ENCODE measurements at places on chromosomes 7 and 10.

DNA sequence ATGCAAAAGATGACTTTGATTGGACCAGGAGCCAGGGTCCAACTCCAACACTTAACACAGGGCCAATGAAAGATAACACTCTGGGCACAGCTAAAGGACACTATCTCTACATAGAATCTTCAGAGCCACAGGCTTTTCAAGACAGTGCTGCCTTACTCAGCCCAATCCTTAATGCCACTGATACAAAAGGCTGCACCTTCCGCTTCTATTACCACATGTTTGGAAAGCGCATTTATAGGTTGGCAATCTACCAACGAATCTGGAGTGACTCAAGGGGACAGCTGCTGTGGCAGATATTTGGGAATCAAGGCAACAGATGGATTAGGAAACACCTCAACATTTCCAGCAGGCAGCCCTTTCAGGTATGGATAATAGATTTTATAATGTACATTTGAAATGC lies 160.7 kb downstream of the MALRD1 start:
- no peak for DNase-seq

DNA sequence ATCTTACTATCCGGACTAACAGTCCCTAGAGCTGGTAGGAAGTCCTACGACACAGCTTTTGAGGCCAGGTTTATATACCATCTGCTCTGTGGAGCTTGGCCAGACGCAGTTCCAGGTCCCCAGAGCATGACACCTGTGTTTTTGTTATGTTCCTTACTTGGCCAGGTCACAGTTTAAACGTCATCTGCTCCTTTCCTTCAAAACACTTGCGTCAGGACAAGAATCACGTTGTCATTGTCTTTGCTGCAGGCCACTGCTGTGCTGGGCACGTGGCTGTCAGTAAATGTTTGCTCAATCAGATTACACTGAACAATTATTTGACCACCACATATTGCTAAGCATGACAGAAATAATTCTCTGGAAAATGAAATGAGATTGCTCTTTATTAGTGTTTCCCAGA lies 23.9 kb downstream of the SLC18A2 start:
- no peak for DNase-seq

DNA sequence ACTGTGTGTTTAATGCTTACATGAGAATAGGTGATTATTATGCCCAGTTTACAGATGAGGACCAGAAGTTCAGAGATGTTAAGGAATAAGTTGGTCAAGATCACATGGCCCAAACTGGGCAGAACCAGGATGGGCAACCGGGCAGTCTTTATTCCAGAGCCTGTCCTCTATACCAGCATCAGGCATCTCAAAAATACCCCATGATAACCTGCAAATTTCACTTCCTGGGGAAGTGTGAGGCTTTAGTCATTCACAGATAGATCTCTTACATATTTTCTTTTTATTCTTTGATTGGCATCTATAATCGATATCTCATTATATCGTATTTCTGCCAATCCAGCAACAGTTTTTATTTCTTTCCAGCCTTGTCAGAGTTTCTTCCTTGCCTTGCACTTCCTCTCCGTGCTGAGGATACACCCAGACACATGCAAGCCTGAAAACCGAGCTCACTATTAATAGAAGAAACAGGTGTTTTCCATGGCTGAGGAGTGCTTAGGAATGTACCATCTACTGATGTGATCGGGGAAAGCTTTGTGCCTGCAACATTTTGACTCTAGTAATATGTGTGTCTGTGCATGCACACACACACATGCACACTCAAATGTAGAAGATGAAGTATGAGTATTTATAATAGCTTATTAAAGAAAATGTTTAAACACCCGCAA lies 82.4 kb downstream of the CREM start:
- DNase-seq, result no peak

GRCh38 chr10:97690133-97690532 lies 3.1 kb upstream of the AVPI1 start:
- DNase-seq, result no peak

DNA sequence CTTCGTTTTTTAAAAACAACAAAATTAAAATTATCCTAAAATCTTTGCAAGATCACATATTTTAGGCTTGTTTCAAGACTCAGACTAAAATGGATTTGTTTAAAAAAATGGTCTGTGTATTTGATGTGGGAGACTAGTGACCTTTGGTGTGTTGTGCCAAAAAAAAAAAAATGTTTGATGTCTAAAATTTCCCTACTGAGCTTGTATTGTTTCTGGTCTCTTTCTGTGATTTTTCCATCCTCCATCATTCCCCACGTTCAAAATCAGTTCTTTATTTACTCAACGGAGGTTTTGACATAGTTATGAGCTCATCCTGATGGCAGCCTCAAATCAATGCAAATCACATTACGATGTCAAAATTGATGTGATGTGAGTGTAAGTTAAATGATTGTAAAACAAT lies 326.2 kb downstream of the RNLS start:
- DNase-seq, result no peak

GRCh38 chr7:44587843-44588711 lies 6.0 kb upstream of the TMED4 start:
- DNase-seq, result peak; percentile 72

DNA sequence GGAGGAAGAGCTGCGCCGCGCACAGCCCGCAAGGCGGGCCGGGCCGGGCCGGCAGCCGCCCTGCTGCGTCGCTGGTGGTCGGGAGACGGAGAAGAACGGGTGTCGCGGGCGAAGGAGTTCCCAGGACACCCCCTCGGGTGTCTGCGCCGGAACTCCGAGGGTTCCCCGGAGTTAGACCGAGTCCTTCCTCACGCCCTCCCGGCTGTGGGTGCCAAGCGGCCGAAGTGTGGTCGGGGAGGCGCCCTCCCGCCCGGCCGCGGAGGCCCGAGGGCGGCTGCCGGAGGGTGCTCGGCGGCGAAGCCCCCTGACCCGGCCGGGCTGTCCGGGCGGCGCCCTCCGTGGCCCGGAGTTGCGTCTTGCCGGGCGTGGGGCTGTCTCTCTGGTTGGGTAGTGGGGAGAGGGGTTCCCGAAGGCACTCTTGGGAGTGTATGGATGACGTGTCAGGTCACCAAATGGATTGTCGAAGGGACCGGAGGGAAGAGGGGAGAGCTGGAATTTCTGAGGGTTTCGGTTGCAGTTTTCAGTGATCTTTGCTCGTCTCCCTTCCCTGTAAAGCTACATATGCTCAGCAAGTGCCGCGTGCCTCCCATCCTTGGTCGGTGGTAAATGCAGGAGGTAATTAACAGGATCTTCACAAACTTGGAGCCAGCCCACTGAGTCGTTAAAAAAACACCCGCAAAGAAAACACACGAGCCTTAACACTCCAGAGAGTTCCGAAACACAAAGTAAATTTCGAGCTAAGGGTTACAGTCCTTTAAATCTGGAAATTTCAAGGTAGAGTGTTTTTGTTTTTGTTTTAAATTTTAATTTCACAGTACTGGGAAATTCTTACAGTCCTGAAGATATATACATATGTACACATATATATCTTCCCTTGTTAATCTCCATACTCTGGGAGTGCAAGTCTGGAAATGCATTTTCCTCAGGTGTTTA lies 871 bp downstream of the ST7 start:
- DNase-seq, result no peak

DNA sequence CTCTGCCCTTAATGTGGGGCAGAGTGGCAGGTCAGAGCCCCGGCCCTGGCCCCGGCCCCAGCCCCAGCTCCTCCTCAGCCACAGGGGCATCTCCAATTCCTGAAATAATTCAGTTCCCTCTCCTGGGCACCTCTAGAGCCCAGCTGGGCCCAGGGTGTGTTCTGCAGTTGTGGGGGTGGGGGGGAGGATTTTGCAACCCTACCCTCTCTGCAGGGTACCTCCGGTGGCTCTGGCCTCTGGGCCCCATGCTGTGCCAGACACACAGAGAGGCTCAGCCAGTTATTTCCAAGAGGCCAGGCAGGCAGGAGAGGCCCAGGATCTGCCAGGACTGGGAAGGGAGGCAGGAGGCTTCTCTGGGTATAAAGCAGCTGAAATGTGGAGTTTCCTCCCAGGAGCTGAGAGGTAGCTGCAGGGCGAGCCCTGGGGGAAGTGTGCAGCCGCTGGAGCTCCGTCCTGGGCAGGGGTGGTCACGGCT lies 47.9 kb downstream of the PWWP2B start:
- DNase-seq, result no peak

GRCh38 chr10:118373786-118374185 lies 31.7 kb upstream of the FAM204A start:
- DNase-seq, result no peak

DNA sequence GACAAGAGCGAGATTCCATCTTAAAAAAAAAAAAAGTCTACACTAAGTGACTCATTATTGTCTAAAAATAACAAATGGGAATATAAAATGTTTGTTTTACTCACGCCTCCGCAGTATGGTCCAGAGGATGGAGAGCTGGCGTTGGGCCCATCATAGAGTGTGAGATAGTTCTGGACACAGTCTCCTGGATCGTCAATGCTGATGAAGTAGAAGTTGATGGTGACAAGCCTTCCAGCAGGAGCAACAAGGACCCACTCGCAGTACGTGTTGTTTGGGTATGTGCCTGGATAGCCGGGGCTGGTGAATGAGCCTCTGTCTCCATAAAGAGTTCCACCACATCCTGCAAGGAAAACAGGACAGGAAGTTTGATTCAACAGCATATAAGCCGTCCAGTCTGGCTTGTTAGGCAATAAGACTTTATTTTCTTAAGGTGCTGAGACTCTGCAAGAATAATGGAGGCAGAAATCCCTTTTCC lies 11.5 kb upstream of the RSU1 start:
- no peak for DNase-seq

- no peak for DNase-seq
These were observed 25.3 kb downstream of the IKZF1 start for GRCh38 chr7:50329775-50330174.

GRCh38 chr10:93852476-93853095 lies 41.2 kb upstream of the SLC35G1 start:
- no peak for DNase-seq

- DNase-seq, result no peak
These were observed 26.0 kb downstream of the SLIT1 start for GRCh38 chr10:97159646-97160305.

GRCh38 chr7:11328309-11328708 lies 354.6 kb downstream of the PHF14 start:
- DNase-seq, result no peak

DNA sequence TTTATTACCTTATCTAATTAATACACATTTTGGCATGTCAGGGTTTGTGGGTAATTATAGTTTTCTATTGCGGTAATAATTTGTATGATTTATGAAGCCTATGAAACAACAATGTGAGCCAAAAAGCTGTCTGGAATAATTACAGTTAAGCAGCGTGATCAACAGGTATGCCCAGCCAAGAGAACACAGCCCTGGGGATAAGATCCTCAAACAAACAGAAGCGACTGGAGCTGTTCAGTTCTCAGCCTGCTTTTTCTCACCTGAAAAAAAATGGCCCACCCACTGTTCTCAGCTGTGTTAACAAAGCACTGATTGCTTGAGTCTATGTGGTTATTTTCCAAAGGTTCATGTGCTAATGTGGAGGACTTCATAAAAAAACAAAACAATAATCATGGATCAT lies 855.8 kb downstream of the GATA3 start:
- no peak for DNase-seq

DNA sequence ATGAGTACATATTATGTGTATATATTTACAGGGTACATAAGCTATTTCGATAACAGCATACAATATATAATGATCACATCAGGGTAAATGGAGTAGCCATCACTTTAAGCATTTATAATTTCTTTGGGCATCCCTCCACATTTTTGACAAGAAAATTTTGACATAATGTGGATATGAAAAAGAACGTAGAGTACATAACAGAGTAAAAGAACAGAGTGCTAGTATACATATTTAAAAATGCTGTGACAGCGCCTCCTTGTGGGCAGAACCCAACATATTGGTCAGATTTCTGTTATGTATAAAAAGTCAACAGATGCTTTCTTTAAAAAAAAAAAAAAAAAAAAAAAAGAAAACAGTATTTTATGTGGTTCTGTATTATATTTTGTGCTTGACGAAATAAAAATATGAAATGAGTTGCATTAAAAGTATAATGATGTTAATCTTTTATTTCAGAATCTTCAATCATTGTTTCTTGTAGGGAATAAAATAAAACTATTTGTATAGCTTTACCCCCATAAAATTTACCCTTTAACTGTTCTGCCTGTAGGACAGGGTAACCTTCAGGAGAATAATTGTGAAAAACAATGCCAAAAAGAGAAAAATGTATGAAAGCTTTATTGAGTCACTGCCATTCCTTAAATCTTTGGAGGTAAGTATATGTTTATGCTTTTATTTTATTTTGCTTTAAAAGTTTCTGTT lies 18.3 kb upstream of the HBP1 start:
- peak; percentile 85 for DNase-seq

- no peak for DNase-seq
These were observed 146.3 kb downstream of the ADARB2 start for GRCh38 chr10:1591045-1591444.

DNA sequence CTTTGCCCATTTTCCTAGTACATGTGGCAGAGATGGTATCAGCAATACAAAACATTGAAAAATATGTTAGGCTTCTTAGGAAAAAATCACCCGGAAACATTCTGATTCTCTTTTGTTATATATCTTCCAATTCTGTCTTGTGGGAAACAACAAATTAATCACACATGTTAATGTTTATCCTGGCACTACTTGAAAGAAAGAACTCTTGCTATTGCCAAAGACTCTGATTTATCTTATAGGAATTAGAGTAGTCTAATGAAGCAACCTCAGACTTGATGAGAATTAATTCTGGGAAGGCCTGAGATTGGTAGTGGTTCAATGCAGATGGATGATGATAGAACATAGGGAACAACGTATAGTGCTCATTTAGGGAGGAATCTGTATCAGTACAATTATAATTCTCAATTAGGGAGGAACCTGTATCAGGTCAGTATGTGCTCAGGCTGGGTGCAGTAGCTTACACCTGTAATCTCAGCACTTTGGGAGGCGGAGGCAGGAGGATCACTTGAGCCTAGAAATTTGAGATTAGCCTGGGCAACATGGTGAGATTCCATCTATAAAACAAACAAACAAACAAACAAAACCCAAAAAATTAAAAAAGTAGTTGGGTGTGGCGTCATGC lies 50.7 kb downstream of the TAS2R16 start:
- no peak for DNase-seq

DNA sequence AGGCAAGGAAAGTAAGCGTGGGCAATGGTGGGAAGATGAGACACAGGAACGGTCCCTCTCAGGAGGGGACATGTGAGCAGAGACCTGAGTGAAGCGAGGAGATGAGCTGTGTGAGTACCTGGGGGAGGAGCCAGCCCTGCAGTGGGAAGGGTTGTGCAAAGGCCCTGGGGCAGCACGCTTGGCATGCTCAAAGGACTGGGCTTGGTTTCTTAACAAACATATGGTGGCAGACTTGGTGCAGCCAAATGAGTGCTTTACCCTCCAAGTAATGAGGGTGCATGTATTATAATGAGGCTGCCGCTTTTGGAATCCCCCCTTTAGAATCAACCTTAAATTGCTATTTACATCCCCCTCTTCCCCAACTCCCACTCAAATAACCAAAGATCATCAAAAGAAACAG lies 152.7 kb upstream of the FRMD4A start:
- no peak for DNase-seq

- DNase-seq, result no peak
These were observed 431.6 kb upstream of the GALNT17 start for GRCh38 chr7:70700055-70700940.

- no peak for DNase-seq
These were observed 20.7 kb upstream of the CFTR start for GRCh38 chr7:117458977-117459583.
